GM12878 (cell line): ENCODE measurements at places on chromosomes 1 and 21. TPM values are rescaled to one million over a fixed set of nuclear protein-coding genes. Genes with fewer than 3 reads are reported as not detected.

CRNN gene
- total RNA-seq, result not detected in 2 replicates

DNA sequence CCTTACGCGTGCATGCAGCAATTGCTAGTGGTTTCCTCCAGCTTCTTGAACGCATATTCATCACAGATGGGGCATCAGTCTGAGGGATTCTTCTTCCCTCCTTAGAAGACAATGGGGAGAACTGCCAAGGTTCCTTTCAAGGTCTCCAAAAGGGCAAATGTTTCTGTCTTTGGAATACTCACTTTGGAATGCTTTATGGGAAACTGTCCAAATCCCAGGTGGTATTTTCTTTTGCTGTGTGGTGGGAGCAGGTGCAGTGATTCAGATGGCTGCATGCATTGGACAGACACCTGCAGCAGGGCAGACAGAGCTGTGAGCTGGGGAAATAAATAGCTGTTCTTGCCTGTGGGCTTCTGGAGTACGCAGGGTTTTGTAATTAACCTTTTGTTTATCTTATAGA is 40.5 kb downstream of the URB2 start:
- H3K4me3 ChIP-seq, result no peak overlapping the region
- no peaks in the 10 kb centered on the region for H3K27me3 ChIP-seq
- no peak overlapping the region for H3K27ac ChIP-seq
- H3K36me3 ChIP-seq, result no peaks in the 10 kb centered on the region

- DNase-seq, result no peak
- no peaks in the 10 kb centered on the region for H3K4me1 ChIP-seq
- H3K27ac ChIP-seq, result no peak overlapping the region
- no peaks in the 10 kb centered on the region for H3K36me3 ChIP-seq
- no peak overlapping the region for H3K4me3 ChIP-seq
These were observed 62.9 kb downstream of the TRABD2B start for GRCh38 chr1:47934243-47934805.

GRCh38 chr1:159973350-159973940 is 19.4 kb upstream of the SLAMF9 start:
- H3K4me3 ChIP-seq, result no peak overlapping the region
- no peaks in the 10 kb centered on the region for H3K36me3 ChIP-seq

GRCh38 chr21:19322360-19322759 is 918.8 kb upstream of the TMPRSS15 start:
- no peak overlapping the region for H3K4me3 ChIP-seq
- no peak overlapping the region for H3K27ac ChIP-seq
- H3K4me1 ChIP-seq, result no peaks in the 10 kb centered on the region
- no peaks in the 10 kb centered on the region for H3K27me3 ChIP-seq

DNA sequence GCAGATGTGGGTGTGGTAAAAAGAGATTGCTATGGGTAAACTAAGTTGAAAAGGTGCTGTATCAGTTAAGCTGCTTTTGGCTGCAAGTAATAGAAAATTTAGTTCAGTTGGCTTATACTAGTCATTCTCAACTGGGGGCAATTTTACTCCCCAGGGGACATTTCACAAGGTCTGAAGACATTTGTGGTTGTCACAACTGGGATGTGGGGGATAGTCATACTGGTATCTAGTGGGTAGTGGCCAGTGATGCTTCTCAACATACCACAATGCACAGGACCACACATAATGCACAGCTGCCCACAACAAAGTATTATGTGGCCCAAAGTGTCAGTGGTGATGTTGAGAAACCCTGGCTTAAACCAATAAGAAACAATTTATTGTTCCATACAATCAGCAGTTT is 31.4 kb downstream of the SERTAD4 start:
- no peak overlapping the region for H3K4me3 ChIP-seq
- no peak for DNase-seq
- no peaks in the 10 kb centered on the region for H3K4me1 ChIP-seq
- no peaks in the 10 kb centered on the region for H3K36me3 ChIP-seq
- H3K27me3 ChIP-seq, result 0 out of 2 replicates have a peak, but pooled peaks cover 2% of the 10 kb centered on the region
- H3K27ac ChIP-seq, result no peak overlapping the region

- no peaks in the 10 kb centered on the region for H3K27me3 ChIP-seq
- no peak for DNase-seq
- no peak overlapping the region for H3K4me3 ChIP-seq
- H3K36me3 ChIP-seq, result no peaks in the 10 kb centered on the region
- H3K4me1 ChIP-seq, result no peaks in the 10 kb centered on the region
These were observed 47.4 kb upstream of the ACTRT2 start for GRCh38 chr1:2973601-2974593.

DNA sequence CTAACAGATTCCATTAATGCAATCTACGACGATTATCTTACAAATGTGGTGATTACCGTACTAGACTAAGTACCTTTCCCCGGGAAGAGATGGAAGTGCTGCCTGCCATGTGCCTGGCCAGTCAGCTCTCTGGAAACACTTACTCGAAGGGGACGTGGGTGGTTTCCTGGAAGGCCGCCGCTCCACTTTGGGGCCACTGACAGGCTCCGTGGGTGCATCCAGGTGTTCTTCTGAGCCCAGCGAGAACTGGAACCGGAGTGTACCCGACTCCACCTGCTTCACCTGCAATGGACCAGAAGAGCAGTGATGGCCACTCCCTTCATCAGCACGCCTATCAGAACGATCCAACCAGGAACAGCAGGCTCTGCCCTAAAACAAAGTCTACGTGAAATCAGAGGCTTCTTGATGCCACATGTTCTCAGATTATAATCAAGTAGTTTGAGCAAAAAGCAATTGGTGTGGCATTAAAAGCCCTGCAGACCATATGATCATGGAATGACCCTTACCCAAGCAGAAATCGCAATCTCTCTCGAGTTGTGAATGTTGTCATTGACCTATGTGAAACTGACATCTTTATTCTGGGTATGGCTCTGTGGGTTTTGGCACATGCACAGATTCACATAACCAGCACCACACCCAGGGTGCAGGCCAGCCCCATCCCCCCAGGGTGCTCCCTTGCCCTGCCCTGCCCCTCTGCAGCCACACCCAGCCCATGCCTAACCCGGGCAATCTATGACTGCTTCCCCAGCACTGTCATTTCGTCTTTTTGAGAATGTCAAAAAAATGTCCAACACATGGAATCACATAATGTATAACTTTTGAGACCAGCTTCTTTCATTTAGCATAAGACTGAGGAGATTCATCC is 64.5 kb downstream of the NPHP4 start:
- no peak for DNase-seq
- H3K36me3 ChIP-seq, result no peaks in the 10 kb centered on the region
- H3K4me3 ChIP-seq, result no peak overlapping the region
- H3K4me1 ChIP-seq, result no peaks in the 10 kb centered on the region
- no peaks in the 10 kb centered on the region for H3K27me3 ChIP-seq
- H3K27ac ChIP-seq, result no peak overlapping the region

DNA sequence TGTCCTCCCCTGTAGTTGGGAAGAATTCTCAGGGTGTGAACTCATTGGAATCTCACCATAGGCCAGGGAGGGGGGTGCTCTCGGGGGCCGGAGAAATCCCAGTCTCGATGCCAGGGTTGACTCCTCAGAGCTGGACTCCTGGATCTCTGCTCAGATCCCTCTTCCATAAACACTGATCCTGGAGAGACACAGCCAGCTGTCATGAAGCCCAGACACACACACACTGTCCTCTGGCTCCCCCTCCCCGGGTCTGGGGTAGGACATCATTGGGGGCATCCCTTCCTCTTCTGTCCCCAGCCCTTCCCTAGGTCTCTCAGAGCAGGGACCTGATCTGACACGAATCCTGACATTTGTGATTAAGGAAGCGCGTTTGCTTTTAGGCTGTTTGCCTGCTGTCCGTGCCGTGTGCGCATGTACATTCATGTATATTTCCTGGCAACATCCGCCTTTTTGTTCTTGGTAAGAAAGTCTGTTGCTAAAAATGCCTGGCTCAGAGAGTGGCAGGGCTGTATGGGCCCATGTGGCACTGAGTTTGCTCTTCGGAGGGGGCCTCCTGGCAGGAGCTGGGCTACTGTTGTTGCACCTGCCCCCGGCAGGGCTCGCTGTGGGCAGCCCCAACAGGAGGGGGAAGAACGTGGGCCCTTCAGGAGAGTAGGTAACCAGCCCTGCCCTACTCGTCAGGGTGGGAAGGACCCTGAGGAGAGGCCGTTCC is 45.4 kb upstream of the SELENON start:
- H3K36me3 ChIP-seq, result no peaks in the 10 kb centered on the region
- no peaks in the 10 kb centered on the region for H3K4me1 ChIP-seq
- DNase-seq, result no peak
- no peak overlapping the region for H3K4me3 ChIP-seq
- no peak overlapping the region for H3K27ac ChIP-seq

DNA sequence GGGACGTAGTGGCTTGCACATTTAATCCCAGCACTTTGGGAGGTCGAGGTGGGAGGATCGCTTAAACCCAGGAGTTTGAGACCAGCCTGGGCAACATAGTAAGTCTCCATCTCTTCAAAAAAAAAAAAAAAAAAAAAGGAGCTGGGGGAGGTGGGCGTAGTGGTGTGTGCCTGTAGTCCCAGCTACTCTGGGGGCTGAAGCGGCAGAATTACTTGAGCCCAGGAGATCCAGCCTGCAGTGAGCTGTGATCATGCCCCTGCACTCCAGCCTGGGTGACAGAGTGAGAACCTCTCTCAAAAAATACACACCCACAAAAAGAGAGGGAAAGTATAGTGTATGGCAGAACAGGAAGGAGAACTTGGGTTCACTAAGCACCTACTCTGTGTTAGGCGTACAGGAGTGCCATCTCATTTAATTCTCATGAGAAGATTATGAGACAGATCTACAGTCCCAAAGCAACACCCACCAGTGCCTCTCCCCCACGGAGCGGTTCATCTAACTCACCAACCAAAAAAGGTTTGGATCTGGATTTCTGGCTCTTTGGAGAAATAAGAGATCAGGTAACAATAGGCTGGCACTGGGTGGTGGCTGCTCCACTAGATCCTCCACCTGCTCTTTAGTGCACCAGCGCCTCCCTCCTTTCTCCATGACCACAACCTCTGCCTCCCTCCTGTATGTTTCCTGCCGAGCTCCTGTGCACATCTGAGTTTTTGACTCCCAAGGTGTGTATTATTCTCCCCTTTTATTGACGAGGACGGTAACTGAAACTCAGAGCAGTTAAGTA is 1.4 kb upstream of the TRAF5 start:
- no peak overlapping the region for H3K27ac ChIP-seq
- DNase-seq, result no peak
- no peak overlapping the region for H3K4me3 ChIP-seq
- H3K36me3 ChIP-seq, result 0 out of 2 replicates have a peak, but pooled peaks cover 4% of the 10 kb centered on the region
- H3K4me1 ChIP-seq, result peaks cover 30% of the 10 kb centered on the region

GRCh38 chr21:27572696-27573095 is 605.8 kb upstream of the ADAMTS5 start:
- no peak overlapping the region for H3K27ac ChIP-seq
- DNase-seq, result no peak
- H3K4me1 ChIP-seq, result no peaks in the 10 kb centered on the region

DNA sequence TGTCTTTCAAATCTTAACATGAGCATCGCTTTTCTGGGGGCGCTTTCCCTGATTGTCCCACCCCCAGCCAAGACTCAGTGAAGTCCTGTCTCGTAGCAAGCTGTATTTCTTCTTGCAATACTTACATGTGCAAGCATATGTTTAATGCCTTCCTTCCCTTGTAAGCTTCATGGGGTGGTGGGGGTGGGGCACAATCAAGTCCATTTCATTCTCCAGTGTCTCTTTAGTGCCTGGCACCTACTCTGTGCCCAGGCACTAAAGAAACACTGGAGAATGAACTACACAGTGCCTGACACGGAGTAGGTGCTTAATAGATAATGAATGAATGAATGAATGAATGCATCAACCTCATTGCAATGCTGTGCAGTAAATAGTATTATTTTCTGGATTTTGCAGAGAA is 143.1 kb downstream of the PLPP3 start:
- no peak overlapping the region for H3K27ac ChIP-seq
- no peaks in the 10 kb centered on the region; the same call in 1 of the 2 replicates for H3K4me1 ChIP-seq
- H3K4me3 ChIP-seq, result no peak overlapping the region
- H3K27me3 ChIP-seq, result no peaks in the 10 kb centered on the region
- no peak for DNase-seq
